ENCODE measurements at places on chromosomes 13 and 19.

DNA sequence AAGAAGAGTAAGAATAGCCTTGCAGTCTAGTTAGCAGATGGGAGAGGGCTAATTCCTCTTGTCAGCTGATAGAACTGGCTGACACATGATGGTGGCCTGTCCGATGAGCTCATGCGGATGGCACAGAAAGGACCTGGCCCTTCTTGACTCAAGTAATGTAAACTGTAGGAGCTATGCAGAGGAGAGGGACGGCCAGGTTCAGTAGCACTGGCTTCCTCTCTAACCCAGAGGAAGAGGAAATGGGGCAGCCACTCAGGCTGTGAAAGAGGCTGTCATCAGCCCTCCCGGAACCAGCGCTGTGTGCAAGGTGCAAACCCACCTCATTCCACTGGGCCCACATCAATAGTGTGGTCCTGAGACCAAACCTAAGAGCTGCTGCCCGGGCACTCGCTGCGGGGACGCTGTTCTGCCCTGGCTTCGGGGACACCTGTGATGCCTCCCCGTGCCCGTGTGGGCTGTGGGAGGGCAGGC lies 30.8 kb upstream of the USE1 start:
- no peak for DNase-seq

DNA sequence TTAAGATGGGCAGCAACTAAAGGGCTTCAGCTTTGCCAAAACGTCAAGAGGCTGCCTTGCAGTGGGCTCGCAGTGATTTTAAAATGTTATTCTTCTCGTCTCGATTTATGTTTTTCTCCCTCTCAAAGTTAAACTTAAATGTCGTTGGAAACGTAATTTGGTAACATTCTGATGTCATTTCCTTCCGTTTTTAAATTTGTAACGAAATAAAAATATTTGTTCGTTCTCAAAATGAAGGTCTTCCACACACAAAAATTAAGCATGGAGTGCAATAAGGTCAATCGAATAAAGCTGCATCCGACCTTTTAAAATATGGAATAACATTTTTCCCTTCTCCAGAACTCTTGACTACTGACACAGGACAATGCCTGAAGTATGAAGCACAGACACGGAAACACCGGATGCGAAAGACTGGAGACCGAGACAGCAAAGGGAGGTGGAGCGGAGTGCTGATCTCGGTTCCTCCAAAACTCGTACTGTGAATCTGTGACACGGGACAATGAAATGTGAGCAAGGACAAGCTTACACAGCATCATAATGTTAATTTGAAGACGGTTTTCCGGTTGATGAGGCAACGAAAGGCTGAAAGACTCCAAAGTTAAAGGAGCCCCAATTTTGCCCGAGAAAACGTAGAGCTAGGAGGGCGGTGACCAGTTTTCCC lies 850 bp downstream of the MTMR6 start:
- peak; percentile 28 for DNase-seq

DNA sequence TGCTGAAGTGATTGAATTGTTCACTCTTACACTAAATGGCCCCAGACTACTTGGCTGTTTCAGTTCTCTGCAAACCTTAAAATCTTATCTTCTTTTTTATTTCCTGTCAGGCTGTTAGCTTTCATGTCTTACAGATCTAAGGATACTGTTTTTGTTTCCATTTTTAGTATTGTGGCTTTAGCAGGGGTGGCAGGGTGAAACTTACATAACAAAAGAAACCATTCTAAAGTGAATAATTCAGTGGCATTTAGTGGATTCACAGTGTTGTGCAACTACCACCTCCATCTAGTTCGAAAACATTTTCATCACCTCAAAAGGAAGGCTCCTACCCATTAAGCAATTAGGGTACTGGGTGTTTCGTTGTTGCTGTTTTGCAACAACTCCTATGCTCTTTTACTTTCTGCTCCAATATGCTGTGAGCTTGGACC lies 19.8 kb downstream of the TMEM272 start:
- no peak for DNase-seq

DNA sequence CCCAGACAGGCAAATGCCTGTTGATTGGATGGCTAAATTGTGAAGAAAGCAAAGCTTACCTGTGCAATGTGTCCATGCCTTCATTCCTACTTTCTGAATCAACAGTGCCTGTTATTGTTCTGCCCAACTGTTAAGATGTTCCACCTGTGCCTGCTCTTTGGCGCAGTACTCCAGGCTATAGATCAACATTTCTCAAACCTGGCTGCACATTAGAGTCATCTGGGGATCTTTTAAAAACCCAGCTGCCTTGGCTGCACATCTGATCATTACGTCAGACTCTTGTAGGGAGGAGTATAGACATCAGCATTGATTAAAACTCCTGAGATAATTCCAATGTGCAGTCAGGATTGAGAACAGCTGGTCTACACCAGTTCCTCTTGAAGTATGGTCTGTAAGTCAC lies 16.2 kb upstream of the CPB2 start:
- DNase-seq, result no peak

GRCh38 chr19:47001584-47001983 lies 18.1 kb upstream of the NPAS1 start:
- no peak for DNase-seq

Data from HuH-7 (cell line).